ENCODE measurements at places on chromosomes 4 and X. TPM values are rescaled to one million over a fixed set of nuclear protein-coding genes. Genes with fewer than 3 reads are reported as not detected.

DNA sequence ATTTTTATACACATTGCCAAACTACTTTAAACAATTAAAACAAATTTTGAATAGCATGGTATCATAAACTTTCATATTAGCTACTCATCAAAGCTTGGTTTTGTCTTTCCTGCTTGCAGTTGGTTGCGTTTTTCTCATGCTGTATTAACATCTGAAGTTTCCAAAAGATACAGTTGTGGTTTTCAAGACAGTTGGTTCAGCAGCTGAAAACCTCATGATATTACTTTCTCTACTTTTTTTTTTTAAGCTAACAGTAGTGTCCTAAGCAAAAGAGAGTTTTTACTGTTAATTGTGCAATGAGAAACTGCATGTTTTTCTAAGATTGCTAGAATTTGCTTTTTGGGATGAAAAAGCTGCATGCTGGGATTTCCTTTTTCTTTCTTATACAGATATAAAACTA is 15.2 kb downstream of the RUFY3 start:
- H3K4me1 ChIP-seq: peaks cover 19% of the 10 kb centered on the region

DNA sequence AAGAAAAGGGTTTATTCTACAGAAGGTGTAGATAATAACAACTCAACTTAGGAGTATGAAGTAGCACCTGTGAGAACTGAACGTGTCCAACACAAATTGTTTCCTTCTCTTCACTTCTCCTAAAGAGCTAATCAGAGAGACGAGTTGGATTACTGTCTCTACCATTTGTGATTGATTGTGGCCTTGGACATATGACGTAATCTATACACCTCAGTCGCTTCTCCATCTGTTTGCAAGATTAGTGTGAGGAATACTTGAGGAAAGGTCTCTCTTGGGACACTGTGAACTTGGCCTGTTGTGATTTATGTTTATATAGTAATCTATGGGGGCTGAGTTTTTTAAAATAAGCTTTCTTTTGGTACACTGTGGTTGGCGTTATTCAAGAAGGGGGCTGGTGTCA is 182.0 kb downstream of the ZNF330 start:
- no peaks in the 10 kb centered on the region for H3K4me1 ChIP-seq
- no peak for DNase-seq
- no peaks in the 10 kb centered on the region for H3K36me3 ChIP-seq
- no peak overlapping the region for H3K27ac ChIP-seq
- H3K27me3 ChIP-seq: no peaks in the 10 kb centered on the region

GRCh38 chr4:158818560-158819140 is 49.8 kb downstream of the FNIP2 start:
- H3K27me3 ChIP-seq: peaks cover 1% of the 10 kb centered on the region
- H3K36me3 ChIP-seq: no peaks in the 10 kb centered on the region
- H3K27ac ChIP-seq: no peak overlapping the region
- H3K4me1 ChIP-seq: peaks cover 23% of the 10 kb centered on the region
- no peak for DNase-seq

GRCh38 chr4:182432819-182433218 is 189.6 kb downstream of the TENM3 start:
- H3K4me3 ChIP-seq: no peak overlapping the region
- DNase-seq: no peak
- H3K4me1 ChIP-seq: peaks cover 3% of the 10 kb centered on the region
- no peaks in the 10 kb centered on the region for H3K36me3 ChIP-seq
- H3K27ac ChIP-seq: no peak overlapping the region

GRCh38 chrX:46577221-46578005 is 3.8 kb downstream of the CHST7 start:
- peaks cover 9% of the 10 kb centered on the region for H3K36me3 ChIP-seq
- H3K27me3 ChIP-seq: peaks cover 5% of the 10 kb centered on the region
- DNase-seq: no peak
- H3K4me1 ChIP-seq: peaks cover 30% of the 10 kb centered on the region
- peak overlapping the region; percentile 95 for H3K4me3 ChIP-seq

Gene SSX1
- not detected for total RNA-seq

- DNase-seq: no peak
- H3K27ac ChIP-seq: no peak overlapping the region
- no peak overlapping the region for H3K4me3 ChIP-seq
Measured at GRCh38 chr4:102301167-102301566, 44.1 kb downstream of the SLC39A8 start.

Gene STAP1
- 3.5 TPM for total RNA-seq

DNA sequence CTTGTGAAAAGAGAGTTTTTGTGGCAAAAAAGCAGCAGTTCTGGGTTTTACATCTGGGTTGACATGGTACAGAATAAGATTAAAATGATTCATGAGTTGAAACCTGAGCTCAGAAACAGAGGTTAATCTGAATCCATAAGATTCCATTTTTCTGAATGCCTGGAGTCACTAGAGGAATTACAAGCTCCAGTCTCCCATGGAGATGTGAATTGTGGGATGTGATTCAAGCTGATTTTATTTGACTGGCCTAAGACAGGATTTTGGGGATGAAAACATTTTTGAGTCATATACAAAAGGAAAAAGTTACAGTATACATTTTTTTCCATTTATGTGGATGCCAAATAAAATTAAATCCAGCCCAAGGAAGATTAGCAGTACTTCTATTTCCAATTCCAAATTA is 161.1 kb downstream of the RBM46 start:
- no peaks in the 10 kb centered on the region for H3K27me3 ChIP-seq
- no peak for DNase-seq
- no peak overlapping the region for H3K4me3 ChIP-seq

- H3K36me3 ChIP-seq: no peaks in the 10 kb centered on the region
- no peaks in the 10 kb centered on the region for H3K4me1 ChIP-seq
- H3K27me3 ChIP-seq: no peaks in the 10 kb centered on the region
- DNase-seq: no peak
- no peak overlapping the region for H3K27ac ChIP-seq
Measured at GRCh38 chr4:48073567-48074103, 57.1 kb downstream of the NIPAL1 start.

DNA sequence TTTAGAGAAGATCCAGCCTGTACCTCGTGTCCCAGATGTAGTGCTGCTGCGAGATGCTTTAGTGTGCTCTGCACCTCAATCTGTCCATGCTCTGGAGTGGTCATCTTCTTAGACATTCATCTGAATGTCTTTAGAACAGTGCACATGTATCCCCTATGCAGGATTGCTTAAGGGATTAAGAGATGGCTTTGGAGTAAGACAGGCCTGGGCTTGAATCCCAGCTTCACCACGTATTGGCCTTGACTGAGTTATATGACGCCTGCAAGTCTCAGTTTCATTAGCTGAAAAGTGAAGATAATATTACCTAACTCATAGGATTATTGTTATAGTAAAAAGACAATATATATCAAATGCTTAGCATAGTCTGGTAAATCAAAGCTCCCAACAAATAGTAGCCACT is 98.3 kb downstream of the NFKB1 start:
- no peaks in the 10 kb centered on the region for H3K4me1 ChIP-seq
- H3K36me3 ChIP-seq: peaks cover 32% of the 10 kb centered on the region
- H3K27me3 ChIP-seq: no peaks in the 10 kb centered on the region
- H3K27ac ChIP-seq: no peak overlapping the region
- no peak overlapping the region for H3K4me3 ChIP-seq
- DNase-seq: no peak

GRCh38 chr4:144689125-144689524 is 43.2 kb downstream of the HHIP start:
- no peaks in the 10 kb centered on the region for H3K36me3 ChIP-seq
- H3K4me3 ChIP-seq: no peak overlapping the region
- H3K27me3 ChIP-seq: no peaks in the 10 kb centered on the region
- H3K27ac ChIP-seq: no peak overlapping the region
- H3K4me1 ChIP-seq: no peaks in the 10 kb centered on the region
- DNase-seq: no peak

DNA sequence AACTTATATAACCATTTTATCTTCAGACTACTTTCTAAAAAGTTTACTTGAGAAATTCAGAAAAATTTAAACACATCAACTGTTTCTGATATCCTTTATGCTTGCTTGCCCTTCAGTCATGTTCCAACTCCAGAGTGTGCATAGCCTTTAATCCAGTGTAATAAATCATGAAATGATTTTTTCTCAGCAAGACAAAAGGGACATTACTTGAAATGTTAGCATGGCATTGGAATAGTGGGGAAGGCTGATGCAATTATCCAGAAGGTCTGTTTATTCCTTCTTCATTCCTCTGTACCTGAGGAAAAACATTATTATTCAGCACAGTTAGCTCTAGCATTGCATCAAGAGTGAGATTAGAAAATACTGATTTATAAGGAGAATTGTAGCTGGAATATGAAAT is 209.9 kb downstream of the SLC7A11 start:
- no peak overlapping the region for H3K4me3 ChIP-seq
- no peaks in the 10 kb centered on the region for H3K36me3 ChIP-seq
- no peaks in the 10 kb centered on the region for H3K27me3 ChIP-seq
- DNase-seq: no peak

Measured in endothelial cell (in vitro differentiated cells).